Ureter (tissue), 1 donor: ENCODE measurements at places on chromosomes 1 and 21. TPM values are rescaled to one million over a fixed set of nuclear protein-coding genes. Genes with fewer than 3 reads are reported as not detected.

The CCT3 gene
- total RNA-seq: 209 TPM

The FAM72D gene
- total RNA-seq: 0.49 TPM

The ZDHHC18 gene
- total RNA-seq: 21.0 TPM

The PTCH2 gene
- 1.5 TPM for total RNA-seq

The LCE2B gene
- not detected for total RNA-seq

The NKAIN1 gene
- total RNA-seq: not detected
